CD4-positive, alpha-beta T cell treated with Interleukin-12 subunit alpha and Interleukin-12 subunit beta, for 1 hour (primary cell): ENCODE measurements at places on chromosomes 5 and 9.

DNA sequence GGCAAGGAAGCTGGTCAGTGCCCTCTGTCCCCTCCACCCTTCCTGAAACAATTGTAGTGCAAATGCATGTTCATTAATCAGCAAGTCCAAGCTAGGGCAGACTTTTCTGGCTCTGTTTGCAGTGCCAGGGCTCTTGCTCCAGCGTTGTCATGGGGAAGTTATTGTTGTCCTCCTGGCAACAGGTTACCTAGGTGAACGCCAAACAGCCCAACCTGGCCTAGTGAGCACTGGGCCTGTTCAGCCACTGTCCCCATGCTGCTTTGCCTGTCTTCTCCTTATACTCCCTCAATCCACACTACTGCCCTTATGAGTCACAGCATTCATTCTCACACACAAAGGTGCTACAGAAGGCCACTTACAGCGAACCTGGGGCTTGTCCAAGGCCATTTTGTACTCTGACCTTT is 34.5 kb upstream of the GLIS3 start:
- no peak for DNase-seq

GRCh38 chr5:103247118-103247517 is 11.4 kb upstream of the MACIR start:
- no peak for DNase-seq

- no peak for DNase-seq
Observed at GRCh38 chr9:29144476-29144875, 1571.2 kb upstream of the C9orf72 start.

DNA sequence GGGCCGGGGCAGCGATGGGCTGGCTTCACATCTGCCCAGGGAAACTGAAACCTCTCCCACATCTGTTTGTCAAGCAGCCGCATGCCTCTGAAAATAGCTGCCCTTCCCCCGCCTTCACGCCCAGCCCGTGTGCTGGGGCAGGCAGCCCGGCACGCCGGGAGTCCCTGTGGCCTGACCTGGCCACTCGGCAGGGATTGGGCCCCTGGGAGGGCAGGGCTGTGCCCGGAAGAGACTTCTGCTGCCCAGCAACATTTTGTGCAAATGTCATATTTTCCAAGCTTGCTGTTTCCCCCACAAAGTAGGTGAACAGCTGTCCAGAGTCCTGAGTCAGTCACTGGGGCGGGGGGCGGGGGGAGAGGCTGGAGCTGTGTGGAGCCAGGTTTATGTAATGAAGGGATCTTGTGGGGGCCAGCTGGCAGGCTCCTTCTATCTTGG is 8.2 kb downstream of the COL27A1 start:
- DNase-seq = no peak

DNA sequence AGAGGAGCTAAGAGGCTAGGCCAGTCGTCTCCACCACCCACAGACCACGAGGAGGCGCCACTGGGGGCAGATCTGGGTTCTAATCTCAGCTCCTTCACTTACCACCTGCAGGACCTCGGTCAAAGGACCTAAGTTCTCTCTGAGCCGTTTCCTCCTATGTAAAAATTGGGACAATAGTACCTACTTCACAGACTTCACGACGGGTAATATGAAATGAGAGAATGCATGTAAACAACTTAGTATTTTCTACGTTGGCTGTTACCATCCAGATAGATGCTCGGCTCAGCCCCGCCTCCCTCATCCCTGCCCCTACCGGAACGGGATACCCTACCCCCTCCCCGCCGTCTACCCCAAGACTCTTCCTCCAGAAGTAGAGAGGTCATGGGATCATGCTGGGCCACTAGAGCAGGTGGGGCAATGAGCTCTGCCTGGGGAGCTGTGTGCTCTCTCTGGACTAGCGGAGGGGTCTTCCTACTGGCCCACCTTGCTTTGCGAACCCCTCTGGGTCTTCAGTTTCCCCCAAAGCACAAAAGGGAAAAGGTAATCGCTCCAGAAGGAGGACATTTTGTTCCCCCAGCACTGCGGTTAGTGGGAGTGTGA is 541 bp downstream of the GNPDA1 start:
- peak; percentile 55 for DNase-seq

GRCh38 chr5:136141561-136141960 is 8.9 kb downstream of the SMAD5 start:
- no peak for DNase-seq

GRCh38 chr5:148620091-148620490 is 34.2 kb downstream of the HTR4 start:
- no peak for DNase-seq

DNA sequence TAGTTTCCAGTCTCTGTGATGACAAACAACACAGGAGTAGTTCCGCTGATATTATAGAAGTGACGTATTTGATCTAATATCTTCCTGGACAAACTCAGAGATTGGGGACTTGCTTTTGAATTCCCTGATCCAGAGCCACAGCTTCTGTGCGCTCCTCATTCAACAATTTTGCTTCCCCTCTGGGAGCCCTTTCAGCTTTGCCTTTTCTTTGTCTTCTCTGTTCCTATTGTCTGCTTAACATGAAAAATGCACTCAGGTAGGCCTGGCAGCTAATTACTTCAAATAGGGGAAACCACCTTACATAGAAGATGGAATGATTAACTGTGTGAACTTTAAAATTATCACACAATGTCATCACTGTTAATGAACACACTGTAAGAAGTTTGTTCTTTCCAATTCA is 192.9 kb downstream of the EPB41L4A start:
- DNase-seq = no peak

GRCh38 chr5:65577141-65577540 is 14.0 kb downstream of the PPWD1 start:
- no peak for DNase-seq

DNA sequence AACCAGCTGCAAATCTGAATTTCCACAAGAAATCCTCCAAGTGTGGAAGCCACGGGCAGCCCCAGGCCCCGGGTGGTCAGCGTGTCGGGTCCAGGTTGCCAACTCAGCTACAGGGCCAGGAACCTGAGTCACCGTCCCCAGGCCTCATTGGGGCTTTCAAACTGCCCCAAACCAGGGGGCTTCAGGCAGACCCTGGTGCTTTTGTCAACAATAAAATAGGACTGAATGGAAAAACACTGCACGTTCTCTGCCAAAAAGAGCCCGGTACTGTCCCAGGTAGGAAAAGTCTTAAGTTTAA is 24.0 kb downstream of the GFPT2 start:
- DNase-seq = no peak

GRCh38 chr9:14311956-14312685 is 1.8 kb downstream of the NFIB start:
- no peak for DNase-seq

DNA sequence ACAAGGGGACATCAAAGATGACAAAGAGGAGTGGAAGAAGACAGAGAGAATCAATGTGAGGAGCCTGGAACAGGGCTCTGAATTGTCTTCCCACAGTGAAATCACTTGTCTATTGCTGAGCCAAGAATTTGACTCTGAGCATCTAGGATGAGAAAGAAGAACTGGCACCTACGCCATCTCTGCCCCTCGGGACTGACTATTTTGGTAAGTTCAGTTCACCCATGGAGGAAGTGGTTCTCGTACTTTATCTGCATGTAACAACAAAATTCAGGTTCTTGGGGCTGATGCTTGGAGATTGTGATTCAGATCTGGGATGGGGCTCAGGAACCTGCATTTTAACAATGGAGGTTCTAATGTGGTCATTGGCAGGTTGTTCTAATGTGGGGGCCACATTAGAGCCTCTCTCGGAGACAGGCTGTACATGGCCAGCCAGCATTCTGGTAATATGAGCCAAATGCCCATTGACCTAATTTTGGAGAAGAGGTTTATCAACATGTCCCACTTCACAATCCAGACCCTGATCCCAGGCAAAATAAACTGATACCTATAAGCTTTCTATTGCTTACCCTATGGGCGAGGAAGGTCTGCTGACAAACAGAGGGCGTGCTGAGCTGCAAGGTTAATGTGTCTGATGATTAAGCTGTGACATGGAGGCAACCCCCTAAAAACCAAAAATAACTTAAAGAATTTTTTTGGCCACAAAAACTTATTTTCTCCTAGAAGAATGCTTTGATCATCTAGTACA is 2.7 kb upstream of the IL12B start:
- no peak for DNase-seq

- DNase-seq = no peak
Observed at GRCh38 chr5:171705830-171706468, 79.7 kb upstream of the SMIM23 start.

DNA sequence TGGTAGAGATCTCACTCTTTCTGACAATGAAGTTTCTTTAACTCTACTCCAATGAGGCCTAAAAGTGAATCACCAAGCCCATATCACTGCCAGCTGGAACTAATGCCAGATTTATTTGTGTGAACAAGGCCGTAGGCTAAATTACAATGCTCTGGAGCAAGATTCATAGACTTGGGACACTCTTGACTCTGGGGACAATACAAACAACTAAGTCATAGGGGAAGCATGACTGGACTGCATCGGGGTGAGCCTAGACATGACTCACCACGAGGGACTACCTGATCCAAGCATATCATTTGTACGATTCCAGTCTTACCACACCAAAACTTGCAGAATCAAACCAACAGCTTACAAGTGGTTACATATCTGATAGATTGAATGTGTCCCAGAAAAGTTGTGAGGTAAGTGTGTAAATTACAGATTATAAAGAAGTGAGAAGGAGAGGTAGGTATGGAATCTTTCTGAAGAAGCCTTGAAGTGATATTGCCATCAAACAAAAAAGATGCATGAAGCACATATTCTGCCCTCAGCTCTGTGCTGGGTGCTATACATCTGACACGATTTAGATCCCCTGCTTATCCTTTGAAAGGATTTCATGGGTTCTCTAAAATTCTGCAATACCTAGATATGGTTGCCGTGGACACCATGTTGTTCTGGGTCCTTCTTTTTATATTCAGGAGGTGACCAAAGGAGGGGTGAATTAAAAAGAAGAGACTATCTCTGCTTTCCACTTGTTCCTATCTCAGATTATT is 199.3 kb upstream of the PDE4D start:
- no peak for DNase-seq

DNA sequence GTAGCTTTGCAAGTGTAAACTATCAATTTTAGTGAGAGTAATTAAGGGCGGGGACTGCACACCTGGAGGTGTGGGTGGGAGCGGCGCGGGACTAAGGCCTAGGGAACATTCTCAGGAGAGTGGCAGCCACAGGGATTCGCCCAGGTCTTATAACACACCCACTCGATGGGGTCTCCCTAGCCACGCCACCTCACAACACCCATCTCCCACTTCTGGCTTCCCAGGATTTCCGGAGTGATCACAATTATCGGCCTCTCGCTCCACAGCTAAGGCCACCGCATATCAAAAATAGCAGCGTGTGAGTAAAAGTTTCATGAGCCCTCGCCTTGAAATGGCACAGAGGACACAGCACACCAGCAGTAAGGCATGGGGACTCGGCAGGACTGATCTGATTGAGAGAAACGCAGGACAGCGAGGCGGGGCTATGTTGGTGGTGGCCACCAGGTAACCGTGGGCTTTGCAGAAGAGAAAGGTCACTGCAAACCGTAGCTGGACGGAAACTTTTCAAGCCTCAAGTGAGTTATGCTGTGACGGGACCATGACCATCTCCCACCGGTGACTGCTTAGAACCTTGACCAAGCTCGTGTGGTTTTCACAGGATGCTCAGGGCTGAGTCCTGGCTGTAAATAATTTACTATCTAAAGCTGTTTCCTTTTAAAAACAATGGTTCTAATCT is 1.1 kb upstream of the LPAR1 start:
- no peak for DNase-seq

DNA sequence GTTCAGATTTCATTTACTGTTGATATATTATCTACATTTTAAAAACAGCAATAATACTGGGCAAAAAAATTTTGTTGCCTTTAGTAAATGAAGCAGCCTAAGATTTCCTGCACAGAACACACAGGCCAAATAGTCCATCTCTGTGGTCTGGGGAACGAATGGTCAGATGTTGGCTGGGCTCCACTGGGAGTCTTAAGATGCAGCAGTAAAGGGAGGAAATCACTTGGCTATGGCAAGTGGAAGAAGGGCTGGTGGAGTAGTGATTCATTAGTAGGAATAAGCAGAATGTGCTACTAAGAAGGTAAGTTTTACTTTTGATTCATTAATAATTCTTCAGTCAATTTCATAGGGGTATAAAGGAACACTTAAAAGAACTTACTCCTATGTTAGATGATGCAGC is 91.1 kb upstream of the ARRDC3 start:
- DNase-seq = no peak

- DNase-seq = no peak
Observed at GRCh38 chr5:50730336-50730735, 63.9 kb downstream of the PARP8 start.

GRCh38 chr5:159096243-159096923 is 3.3 kb downstream of the EBF1 start:
- DNase-seq = no peak

DNA sequence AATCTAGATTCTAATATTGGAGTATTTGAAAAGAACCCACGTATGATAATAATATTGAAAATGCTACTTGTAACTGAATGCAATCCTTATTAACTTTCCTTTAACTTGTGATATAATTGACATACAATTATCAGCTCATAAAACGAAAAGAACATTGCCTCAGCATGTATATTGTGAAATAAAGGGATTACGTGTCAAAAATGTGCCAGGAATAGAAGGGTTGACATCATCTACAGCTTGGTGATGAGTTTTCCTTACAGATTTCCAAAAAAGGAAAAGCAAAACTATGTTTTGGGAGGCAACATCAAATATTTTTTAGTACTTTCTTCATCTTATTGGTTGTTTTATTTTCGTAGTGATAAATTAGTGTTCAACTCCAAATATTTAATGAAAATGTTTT is 266.0 kb upstream of the PTGER4 start:
- DNase-seq = no peak

DNA sequence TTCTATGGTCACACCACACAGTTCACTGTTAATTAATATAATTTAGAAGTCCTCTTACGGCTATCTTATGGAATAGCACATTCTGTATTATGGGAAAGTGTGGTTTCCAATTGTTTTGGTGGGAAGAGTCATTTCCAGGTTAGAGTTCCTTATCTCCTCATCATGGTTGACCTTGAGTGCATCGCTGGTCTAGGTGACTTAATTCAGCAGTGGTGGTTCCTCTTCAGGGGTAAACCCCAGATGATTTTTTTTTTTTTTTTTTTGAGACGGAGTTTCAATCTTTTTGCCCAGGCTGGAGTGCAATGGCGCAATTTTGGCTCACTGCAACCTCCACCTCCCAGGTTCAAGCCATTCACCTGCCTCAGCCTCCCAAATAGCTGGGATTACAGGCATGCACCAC is 106.9 kb downstream of the UGCG start:
- DNase-seq = no peak

DNA sequence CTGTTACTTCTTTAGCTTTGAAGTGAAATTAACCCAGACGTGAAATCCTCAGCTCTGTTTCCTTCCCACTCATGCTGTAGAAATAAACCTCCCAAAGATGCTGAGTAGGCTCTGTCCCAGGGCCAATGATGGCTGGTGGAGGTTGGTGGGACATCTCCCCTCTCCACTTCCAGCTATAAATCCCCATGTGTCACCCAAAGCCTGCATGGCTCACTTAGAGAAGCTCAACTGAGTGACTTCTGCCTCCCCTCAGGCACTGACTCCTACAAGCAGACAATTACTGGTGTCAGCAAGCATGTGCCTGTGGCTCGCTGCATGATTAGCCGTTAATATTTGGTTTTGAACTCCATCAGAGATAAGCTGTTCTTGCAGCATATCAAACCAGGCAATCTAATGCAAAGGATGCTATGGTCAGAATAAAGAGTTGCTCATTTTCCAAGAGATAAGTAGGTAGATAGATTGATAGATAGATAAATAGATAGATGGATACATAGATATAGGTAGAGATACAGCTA is 569.5 kb upstream of the WWC1 start:
- DNase-seq = no peak
